ENCODE measurements at places on chromosomes 11 and 22.
A peak's percentile ranks its signal among the peaks of the same experiment; 100 is the strongest.

DNA sequence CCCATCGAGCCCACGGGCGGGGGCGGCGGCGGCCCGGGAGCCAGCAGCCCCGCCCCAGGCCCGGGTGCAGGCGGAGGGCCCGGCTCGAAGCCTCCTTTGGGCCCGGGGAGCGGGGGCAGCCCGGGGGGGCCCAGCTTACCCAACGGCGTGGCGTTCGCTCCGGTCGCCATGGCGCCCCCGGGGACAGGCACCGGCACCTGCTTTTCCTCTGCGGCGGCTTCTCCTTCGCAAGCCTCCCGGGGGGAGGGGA lies 194 bp downstream of the SF1 start:
- no peak for DNase-seq

GRCh38 chr11:60964801-60965200 lies 6.7 kb upstream of the CD6 start:
- no peak for DNase-seq

GRCh38 chr22:50443197-50443596 lies 31.6 kb downstream of the SBF1 start:
- no peak for DNase-seq

DNA sequence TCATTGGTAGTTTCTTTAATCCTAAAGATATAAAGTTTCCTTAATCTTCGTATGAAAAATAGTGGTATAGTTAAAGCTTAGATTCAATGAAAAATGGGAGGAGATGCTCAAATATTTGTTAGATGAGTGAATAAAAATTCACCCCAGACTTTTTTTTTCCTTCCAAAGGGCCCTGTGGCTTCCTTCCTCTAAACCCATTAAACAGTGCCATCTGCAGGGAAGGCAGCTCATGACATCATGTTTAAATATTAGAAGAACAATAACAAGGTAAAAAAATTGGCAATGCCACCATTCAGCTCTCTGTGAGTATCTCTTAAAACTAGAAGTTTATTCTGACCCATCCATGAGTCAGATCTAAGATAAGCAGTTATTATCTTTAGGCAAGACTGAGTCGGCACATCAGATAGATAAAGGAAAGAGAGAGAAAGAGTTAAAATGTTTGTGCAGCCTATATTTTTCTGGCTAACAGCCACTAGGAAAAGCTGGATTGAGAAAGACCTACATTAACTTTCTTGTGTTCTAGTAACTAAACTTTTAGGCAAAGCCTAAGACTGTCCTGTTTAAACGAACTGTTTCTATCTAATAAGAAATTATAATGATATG lies 19.1 kb upstream of the OOSP1 start:
- DNase-seq, result peak; percentile 2

DNA sequence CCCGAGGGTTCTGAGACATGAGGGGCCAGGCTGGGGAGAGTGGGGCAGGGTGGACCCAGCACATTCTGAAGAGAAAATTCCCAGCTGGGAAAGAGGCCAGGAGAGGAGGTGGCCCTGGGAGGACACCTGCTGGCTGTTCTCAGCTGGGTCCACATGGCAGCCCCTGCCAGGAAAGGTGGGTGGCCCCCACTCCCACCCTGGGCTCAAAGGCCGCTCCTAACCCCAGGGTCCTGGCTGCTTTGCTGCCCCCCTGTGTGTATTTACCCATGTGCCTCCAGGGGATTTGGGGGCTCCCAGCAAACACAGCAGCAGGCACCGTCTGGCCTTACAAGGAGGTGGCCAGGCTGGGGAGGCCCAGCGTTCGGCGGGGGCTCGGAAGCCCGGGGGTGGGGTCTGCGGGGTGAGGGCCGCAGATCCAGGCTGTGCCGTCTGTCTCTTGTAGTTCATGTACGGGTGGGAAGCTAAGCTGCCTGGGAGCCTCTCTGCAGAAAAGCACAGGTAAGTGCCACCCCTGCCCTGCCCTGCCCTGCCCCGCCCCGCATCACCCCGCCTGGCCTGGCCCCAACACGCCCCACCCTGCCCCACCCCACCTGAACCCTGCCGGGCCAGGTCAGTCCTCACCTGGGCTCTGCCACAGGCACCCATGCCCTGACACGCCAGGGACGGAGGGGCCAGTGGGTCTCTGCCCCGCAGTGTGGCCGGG lies 10.6 kb downstream of the MUC5B start:
- no peak for DNase-seq

DNA sequence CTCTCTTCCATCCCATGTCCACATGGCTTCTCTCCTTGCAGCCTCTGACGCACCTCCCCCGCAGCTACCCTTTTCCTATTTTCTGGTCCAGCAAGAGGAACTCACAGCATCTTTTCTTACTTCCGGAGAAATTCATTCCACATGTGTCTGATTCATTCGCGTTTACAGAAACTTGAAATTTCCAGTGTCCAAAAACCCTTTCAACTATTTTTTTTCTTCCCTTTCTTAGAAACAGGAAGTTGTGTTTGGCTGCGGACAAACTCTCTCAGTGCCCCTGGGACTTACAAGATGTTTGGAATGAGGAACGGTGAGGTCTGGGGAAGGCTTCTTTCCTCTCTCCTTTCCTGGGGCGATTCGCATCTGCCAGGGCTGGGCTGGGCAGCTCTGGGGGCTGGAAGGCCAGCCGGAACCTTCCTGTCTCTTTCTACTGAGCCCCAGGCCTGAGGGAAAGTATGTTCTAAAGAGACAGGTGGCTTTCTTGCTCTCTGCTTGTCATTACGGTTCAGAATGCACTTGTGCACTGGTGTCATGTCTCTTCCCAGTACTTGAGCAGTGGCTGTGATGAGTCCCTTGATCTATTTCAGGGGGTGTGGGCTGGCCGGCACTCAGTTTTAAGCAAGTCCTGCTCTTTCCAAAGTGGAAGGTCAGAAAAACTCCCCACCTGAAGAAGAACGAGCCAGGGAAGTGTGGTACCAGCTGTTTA lies 27.5 kb downstream of the ADAMTS8 start:
- DNase-seq, result no peak

GRCh38 chr22:11628651-11629511 lies 3899.1 kb upstream of the OR11H1 start:
- no peak for DNase-seq

DNA sequence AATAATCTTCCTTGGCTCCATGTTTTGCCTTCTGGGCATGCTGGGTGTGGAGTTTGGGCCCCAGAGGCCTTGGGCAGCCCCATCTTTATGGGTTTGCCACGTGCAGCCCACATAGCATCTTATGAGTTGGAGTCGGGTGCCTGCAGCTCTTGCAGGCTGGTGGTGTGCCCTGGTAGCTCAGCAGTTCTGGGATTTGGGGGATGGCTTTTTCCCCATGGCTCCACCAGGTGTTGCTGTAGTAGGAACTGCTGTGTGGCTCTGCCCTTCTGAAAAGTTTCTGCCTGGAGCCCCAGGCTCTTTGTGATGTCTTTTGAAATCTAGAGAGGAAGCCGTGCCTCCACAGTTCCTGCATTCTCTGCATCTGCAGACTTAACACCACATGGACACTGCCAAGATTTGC lies 16.8 kb downstream of the EED start:
- no peak for DNase-seq

- DNase-seq, result no peak
Observed at GRCh38 chr22:50581950-50582492, 628 bp downstream of the CHKB start.

GRCh38 chr11:125625225-125625629 lies 264 bp downstream of the CHEK1 start:
- no peak for DNase-seq
